ENCODE measurements at places on chromosomes 1 and 21. TPM values are rescaled to one million over a fixed set of nuclear protein-coding genes. Genes with fewer than 3 reads are reported as not detected.

PGLYRP4 gene
- total RNA-seq, result not detected

CFHR2 gene
- total RNA-seq, result not detected

CLCA4 gene
- not detected for total RNA-seq

SLAMF8 gene
- total RNA-seq, result not detected

RGS18 gene
- 0.22 TPM for total RNA-seq

VPS26C gene
- total RNA-seq, result 31.8 TPM

MNDA gene
- total RNA-seq, result 0.88 TPM

TMEM125 gene
- not detected for total RNA-seq

RCSD1 gene
- 42.3 TPM for total RNA-seq

NHLH1 gene
- not detected for total RNA-seq

PSMB2 gene
- total RNA-seq, result 34.0 TPM

CIART gene
- 4.5 TPM for total RNA-seq

PIGR gene
- total RNA-seq, result not detected

TNFRSF4 gene
- total RNA-seq, result 28.6 TPM

CFHR1 gene
- not detected for total RNA-seq

C8A gene
- total RNA-seq, result not detected

S100A2 gene
- total RNA-seq, result not detected

DCDC2B gene
- total RNA-seq, result not detected

CCDC27 gene
- total RNA-seq, result not detected

VASH2 gene
- 0.17 TPM for total RNA-seq

MPL gene
- not detected for total RNA-seq

SLC1A7 gene
- total RNA-seq, result not detected

SLC2A5 gene
- not detected for total RNA-seq

PFKFB2 gene
- total RNA-seq, result 4.0 TPM

S1PR1 gene
- 397 TPM for total RNA-seq

SLC6A17 gene
- not detected for total RNA-seq

SYNC gene
- total RNA-seq, result not detected

SLC44A3 gene
- 0.27 TPM for total RNA-seq

KLHDC9 gene
- total RNA-seq, result not detected

DRAXIN gene
- total RNA-seq, result 0.08 TPM

AMY2A gene
- not detected for total RNA-seq

ZBTB48 gene
- 31.4 TPM for total RNA-seq

ARTN gene
- total RNA-seq, result 0.55 TPM

TNFRSF18 gene
- total RNA-seq, result 17.8 TPM

OR2M3 gene
- total RNA-seq, result not detected

FTCD gene
- 0.44 TPM for total RNA-seq

RNU1-1 gene
- 5,937 TPM for total RNA-seq

LY9 gene
- total RNA-seq, result 124 TPM

ACTL8 gene
- not detected for total RNA-seq

C1orf94 gene
- total RNA-seq, result not detected

Data from CD4-positive, alpha-beta T cell (primary cell).